ENCODE measurements at places on chromosomes 4 and X.
A peak's percentile ranks its signal among the peaks of the same experiment; 100 is the strongest.

- DNase-seq, result no peak
Observed at GRCh38 chr4:170005472-170005871, 20.7 kb downstream of the MFAP3L start.

DNA sequence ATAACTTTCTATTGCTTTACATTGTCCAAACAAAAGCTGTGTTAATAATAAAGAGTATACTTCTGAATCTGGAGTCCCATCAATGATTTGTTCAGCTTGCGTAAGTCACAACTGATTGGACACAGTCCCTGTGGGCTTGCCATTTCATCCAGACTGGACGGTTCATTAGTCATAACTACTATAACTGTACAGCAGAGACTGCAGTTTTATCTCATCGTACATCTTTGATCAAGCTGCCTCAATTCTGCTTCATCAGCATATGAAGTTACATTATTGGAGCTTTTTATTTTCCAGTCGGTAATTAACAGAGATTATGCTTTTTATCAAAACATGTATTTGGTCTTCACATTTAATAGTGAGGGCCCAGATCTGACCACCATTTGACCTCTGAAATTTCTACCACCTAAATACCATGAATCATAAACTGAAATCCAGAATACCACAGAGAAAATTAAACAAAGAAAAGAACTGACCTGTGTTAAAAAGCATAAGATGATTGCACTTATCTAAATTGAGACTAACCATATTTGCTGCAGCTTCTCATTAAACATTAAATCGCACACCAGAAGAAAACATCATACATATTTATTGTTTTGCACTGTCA is 12.5 kb upstream of the MAB21L2 start:
- DNase-seq, result peak; percentile 43

DNA sequence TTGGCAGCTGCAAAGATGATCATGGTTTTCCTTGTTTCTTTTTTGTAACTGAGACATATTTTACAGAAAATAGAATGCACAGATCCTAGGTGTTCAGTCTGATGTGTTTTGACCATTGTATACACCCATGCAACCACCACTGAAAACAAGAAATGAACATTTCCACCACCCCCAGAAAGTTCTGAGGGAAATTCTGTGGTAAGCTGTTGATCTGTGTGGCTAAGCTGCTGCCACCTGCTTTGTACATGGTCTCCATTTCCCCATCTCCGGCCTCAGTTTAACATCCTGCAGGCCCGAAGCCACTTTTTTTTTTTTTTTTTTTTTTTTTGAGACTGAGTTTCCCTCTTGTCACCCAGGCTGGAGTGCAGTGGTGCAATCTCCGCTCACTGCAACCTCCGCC is 65.3 kb downstream of the NYX start:
- no peak for DNase-seq

DNA sequence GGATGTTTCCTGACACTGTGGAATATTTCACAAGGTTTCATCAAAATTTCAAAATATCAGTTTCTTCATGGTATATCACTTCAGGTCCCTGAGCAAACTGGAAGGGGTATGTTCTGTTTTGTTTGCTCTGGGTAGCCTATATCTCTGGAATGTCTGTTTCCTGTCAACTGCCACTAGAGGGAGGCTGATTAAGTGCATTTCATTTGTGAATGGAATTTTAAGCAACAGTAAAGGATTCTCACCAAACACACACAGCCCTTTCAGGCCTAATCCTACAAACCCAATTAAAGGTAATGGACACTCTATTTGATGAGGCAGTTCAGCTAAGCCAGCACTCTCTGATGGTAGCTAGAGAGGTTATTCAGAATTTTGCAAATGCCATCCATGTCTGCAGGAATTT is 307.1 kb downstream of the TEX13A start:
- DNase-seq, result no peak

- no peak for DNase-seq
Observed at GRCh38 chr4:2321279-2322196, 59.6 kb upstream of the MXD4 start.

GRCh38 chr4:42626629-42627146 is 30.2 kb downstream of the ATP8A1 start:
- no peak for DNase-seq

DNA sequence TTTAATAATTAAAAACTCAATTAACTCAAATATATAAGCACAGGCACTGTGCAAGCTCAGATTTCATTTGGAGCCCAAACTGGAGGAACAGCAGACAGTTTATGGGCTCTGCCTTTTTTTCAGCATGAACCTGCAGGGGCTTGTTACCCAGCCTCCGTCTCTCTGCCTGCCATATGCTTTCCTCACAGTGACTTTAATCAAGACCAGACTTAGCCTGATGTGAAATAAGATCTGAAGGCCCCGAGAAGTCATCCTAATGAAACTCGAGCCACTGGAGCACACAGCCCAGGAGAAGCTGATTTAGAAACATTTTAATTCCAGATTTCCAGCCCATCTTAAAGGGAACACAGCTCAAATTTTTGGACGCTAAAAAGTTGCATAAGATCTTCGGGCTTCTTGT is 55.6 kb downstream of the SPATA18 start:
- no peak for DNase-seq

GRCh38 chr4:105158837-105159236 is 12.2 kb downstream of the TET2 start:
- no peak for DNase-seq

DNA sequence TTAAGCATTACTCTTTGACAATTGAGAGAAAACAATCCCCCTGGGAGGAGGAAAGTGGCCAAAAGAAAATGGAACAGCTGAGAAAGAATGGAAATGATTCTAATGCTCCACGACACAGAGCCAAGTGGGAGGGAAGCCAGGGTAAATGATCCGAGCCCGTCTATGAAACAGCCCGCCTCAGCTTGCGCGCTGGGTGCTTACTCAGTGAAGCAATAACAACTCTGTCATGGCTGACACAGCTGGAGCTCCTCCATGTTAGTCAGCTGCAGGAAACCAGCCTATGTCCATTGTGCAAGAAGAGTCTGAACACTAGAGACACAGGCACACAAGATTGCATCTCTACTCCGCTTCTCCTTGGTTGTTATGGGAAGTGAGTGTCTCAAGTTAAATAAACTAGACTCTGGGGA is 19.3 kb downstream of the NOA1 start:
- DNase-seq, result peak; percentile 98

DNA sequence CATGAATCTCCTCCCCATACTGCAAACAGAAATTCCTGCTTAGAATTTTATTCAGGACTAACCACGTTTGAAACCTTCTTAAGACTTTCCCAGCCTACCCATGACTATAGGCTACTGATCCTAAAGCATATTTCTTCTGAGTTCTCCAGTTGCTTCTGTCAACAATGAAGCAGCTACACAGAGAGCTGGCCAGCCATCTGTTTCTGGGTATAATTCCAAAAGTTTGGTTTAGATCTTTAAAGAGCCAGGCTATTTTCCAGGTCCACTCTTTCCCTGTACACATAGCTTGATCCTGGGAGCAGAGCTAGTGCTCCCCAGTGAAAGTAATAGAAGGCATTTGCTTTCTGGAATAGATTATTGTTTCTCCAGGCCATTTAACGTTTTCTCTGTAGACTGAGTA is 4.0 kb upstream of the ITM2A start:
- no peak for DNase-seq

- DNase-seq, result no peak
Observed at GRCh38 chrX:150869450-150869849, 29.0 kb downstream of the CD99L2 start.

- peak; percentile 63 for DNase-seq
Observed at GRCh38 chr4:150078041-150078578, at the start of gene DCLK2. Gene DCLK2, plus strand, starts transcription at chr4:150078445. Its CDS starts 583 bp downstream, at chr4:150079028.

- no peak for DNase-seq
Observed at GRCh38 chr4:140153419-140153717, 616 bp downstream of the MAML3 start.

- peak; percentile 8 for DNase-seq
Observed at GRCh38 chrX:19440713-19441112, 74.6 kb downstream of the MAP3K15 start.

- DNase-seq, result no peak
Observed at GRCh38 chrX:50707955-50708699, 105.9 kb downstream of the SHROOM4 start.

DNA sequence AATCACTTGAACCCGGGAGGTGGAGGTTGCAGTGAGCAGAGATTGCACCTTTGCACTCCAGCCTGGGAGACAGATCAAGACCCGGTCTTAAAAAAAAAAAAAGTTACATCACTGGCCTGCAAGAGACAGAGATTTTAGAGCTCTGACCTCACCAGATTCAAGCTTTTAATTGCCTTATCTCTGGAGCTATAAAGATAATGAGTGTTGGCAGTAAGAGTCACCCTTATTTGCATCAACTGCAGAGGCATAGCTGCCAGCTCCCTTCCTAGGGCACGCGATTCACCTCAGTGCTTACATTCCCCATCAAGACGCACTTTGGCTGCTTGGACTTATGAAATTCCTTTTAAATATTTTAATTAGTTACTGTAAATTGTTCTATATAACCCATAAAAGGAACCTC is 12.5 kb upstream of the SPATA4 start:
- DNase-seq, result no peak

- DNase-seq, result peak; percentile 14
Observed at GRCh38 chrX:24229976-24230375, 80.4 kb downstream of the ZFX start.

- no peak for DNase-seq
Observed at GRCh38 chr4:174377613-174378012, 93.9 kb downstream of the CEP44 start.

- DNase-seq, result no peak
Observed at GRCh38 chr4:160701671-160702070, 1462.1 kb downstream of the FSTL5 start.

DNA sequence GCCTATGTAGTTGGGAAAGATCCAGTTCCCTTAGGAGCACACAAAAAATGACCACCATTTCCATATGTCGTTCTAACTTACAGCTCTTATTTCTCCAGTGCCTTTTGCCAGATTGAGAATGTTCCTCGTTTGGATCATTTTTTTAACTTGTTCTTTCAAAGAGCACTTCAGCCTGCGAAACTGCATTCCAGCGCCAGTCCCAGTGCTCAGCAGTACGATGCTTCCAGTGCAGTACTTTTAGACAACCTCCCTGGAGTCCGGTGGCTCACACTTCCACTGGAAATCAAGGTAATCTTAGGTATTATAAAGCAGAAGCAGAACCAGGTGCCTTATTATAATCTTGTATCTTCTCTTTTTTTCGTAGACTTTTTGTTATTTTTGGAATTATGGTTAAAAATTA is 42.6 kb upstream of the SLC25A31 start:
- DNase-seq, result no peak

DNA sequence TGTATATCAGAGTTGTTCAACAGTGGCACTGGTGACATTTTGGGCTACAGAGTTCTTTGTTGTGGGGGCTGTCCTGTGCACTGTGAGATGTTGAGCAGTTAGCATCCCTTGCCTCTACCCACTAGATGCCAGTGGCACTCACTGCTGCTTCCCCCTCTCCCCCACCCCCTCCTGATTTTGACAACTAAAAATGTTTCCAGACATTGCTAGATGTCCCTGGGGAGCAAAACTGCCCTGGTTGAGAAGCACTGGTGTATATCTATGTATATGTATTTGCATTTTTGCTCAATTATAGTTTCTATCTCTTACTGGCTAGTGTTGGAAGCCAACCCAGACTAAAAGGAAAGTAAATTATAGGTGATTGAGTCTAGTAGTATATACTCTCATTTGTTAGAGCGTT is 2.4 kb downstream of the TMEM131L start:
- no peak for DNase-seq

GRCh38 chr4:110224812-110225211 is 26.4 kb upstream of the ELOVL6 start:
- DNase-seq, result no peak

DNA sequence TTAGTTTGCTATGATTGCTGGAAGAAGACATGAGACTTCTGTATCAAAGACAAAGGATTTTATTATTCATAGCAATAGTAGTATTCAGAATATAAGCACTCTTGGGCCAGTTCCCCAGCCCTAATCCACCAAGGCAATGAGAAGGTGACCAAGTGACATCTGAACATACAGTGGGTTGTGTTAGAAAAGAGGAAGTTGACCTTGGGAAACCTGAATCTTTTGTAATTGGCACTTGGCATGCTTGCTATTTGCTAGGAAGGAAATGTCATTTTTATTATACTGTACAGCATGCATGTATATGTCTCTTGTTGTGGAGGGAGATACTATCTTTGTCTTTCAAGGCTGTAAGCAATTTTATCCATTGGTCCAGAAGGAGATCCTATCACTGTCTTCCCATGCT is 216.1 kb upstream of the FAT1 start:
- no peak for DNase-seq

DNA sequence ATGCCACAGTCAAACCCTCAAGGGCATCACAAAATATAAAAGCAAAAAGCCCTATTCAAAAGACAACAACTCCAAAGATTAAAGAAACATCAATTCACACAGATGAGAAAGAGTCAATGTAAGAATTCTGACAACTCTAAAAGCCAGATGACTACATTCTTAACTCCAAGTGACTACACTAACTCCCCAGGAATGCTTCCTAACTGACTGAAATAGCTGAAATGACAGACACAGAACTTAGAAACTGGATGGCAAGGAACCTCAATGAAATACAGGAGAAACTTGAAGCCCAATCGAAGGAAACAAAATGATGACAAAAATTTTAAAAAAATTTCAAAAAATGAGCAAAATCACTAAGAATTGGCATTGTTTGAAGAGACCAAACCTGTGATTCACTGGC is 1047.6 kb upstream of the PCDH10 start:
- DNase-seq, result no peak

DNA sequence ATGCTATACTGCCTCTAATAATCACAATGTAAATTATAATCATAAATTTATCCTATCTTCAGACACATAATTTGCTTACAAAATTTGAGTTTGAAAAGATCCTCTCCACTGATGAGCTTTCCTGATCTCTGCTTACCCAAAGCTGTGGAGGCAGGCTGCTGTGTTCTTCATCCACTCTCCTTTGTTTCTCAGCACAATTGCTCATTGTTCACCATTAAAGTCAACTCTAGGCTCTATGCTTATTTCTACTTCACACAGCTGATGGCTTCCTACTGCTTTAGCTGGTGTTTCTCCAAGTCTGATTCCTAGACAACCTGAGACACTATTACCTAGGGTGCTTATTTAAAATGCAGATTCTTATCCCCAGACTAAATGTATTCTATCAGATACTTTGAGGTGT is 319.7 kb downstream of the PCDH18 start:
- DNase-seq, result no peak

DNA sequence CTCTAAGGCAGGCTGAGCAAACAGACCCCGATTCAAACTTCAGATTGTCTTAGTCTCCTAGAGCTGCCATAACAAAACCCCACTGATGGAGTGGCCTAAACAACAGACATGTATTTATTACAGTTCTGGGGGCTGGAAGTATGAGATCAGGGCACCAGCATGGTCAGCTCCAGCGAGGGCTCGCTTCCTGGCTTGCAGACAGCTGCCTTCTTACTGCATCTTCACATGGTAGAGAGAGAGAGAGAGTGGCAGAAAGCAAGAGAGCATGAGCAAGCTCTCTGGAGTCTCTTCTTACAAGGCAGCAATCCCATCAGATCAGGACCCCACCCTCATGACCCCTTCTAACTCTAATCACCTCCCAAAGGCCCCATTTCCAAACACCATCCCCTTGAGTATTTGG is 22.3 kb upstream of the SORCS2 start:
- DNase-seq, result no peak

GRCh38 chrX:79182616-79183015 is 38.1 kb downstream of the GPR174 start:
- no peak for DNase-seq
